ENCODE measurements at places on chromosomes 5 and 9.

DNA sequence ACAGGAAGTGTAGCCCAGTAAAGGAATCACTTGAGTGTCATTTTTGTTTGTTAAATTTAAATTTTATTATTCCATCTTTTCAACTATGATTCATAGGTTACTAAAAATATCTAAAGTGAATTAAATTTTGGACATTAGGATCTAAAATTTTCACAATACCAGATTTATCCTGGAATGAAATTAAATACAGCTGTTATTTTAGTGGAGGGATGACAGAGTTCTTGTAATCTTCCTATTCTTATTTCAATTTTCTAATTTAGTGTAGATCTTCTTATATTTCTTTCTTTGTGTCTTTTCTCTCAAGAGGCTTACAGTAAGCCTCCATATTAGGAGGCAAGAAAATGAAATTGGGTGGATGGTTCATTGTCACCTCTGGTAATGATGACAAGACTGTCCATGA, 167.9 kb upstream of the TNC start:
- DNase-seq = no peak
- H3K36me3 ChIP-seq = no peaks in the 10 kb centered on the region
- no peaks in the 10 kb centered on the region for H3K4me1 ChIP-seq
- no peak overlapping the region for H3K27ac ChIP-seq
- no peak overlapping the region for H3K4me3 ChIP-seq

GRCh38 chr5:146209714-146210113, 6.3 kb downstream of the RBM27 start:
- DNase-seq = no peak
- H3K4me1 ChIP-seq = peaks cover 66% of the 10 kb centered on the region
- no peaks in the 10 kb centered on the region for H3K27me3 ChIP-seq
- peak overlapping the region; percentile 55 for H3K27ac ChIP-seq
- no peak overlapping the region for H3K4me3 ChIP-seq
- peaks cover 3% of the 10 kb centered on the region for H3K36me3 ChIP-seq

- peaks cover 15% of the 10 kb centered on the region for H3K4me1 ChIP-seq
- DNase-seq = no peak
- H3K4me3 ChIP-seq = no peak overlapping the region
These were observed 7.3 kb downstream of the MCIDAS start for GRCh38 chr5:55219770-55220169.

- H3K36me3 ChIP-seq = no peaks in the 10 kb centered on the region
- H3K27me3 ChIP-seq = no peaks in the 10 kb centered on the region
- H3K27ac ChIP-seq = no peak overlapping the region
- DNase-seq = no peak
- no peak overlapping the region for H3K4me3 ChIP-seq
- H3K4me1 ChIP-seq = no peaks in the 10 kb centered on the region
These were observed 45.4 kb downstream of the SPATA31C2 start for GRCh38 chr9:88092797-88093331.

- no peaks in the 10 kb centered on the region for H3K4me1 ChIP-seq
- no peak overlapping the region for H3K4me3 ChIP-seq
These were observed 371.0 kb downstream of the ICE1 start for GRCh38 chr5:5793242-5794117.

- no peaks in the 10 kb centered on the region for H3K4me1 ChIP-seq
- no peaks in the 10 kb centered on the region for H3K27me3 ChIP-seq
- H3K4me3 ChIP-seq = no peak overlapping the region
These were observed 189.1 kb downstream of the RANBP17 start for GRCh38 chr5:171050916-171051315.

DNA sequence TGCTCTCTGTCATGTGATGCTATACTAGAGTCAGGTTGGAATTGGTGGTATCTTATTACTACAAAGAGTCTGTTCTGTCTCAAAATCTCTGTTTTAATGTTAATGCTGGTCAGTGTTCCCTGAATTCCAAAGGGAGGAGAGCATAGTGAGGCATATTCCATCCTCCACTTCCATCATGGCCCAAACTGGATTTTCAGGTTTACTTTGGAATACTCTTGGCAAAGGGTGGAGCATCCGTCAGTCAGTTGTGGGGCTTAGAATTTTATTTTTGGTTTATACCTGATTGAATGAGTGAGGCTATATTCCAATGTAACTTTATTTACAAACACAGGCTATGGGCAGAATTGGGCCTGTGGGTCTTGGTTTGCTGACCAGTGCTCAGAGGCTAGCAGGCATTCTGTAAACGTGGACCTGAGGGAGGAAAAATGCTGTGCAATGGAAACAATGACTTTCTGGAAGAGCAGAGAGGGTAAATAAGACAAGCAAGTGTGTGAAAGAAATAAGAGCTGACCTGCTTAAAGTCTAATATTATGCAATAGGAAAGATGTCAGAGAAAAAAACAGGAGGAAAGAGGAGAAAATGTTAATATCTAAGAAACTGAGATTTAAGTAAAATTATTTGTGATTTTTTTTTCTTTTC, 106.2 kb upstream of the CLINT1 start:
- H3K4me1 ChIP-seq = peaks cover 5% of the 10 kb centered on the region
- no peak overlapping the region for H3K27ac ChIP-seq

DNA sequence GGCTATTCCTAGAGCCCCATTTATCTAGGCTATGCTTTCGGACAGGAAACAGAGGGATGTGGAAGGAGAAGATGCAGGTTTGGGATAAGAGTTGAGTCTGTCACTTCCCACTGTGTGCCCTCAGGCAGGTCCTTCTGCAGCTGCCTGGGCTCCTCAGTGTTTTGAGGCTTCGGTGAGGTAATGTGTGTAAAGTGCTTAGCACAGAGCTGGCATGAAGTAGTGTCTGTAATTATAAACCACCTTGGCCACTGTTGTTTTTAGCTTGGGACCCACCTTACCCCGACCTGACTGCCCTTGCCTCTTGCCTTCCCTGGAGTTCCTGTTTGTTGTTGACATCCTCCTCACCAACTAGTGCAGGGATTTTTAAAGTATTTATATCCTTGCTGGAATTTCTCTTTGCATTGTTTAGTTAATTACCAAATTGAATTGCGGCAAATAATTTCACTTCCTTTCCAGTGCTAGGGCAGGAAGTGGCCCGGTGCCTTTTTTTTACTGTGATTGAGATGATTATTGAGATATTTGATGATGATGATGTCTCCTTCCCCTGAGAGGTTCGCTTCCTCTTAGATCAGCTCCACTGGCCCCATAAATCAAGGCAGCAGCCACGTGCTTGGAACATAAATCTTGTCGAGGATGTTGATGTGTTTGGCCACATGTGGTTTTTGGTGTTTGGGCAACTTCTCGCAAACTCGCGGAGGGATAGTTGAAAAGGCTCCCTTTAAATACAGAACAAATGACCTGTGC, 38.3 kb upstream of the DAB2IP start:
- no peaks in the 10 kb centered on the region for H3K36me3 ChIP-seq
- H3K27me3 ChIP-seq = no peaks in the 10 kb centered on the region
- H3K4me1 ChIP-seq = no peaks in the 10 kb centered on the region
- no peak for DNase-seq

GRCh38 chr9:126499005-126499910, 114.5 kb upstream of the LMX1B start:
- H3K27me3 ChIP-seq = no peaks in the 10 kb centered on the region
- H3K4me3 ChIP-seq = no peak overlapping the region
- H3K4me1 ChIP-seq = peaks cover 17% of the 10 kb centered on the region
- no peaks in the 10 kb centered on the region for H3K36me3 ChIP-seq
- H3K27ac ChIP-seq = no peak overlapping the region

- no peaks in the 10 kb centered on the region for H3K27me3 ChIP-seq
- no peak overlapping the region for H3K27ac ChIP-seq
- no peaks in the 10 kb centered on the region for H3K4me1 ChIP-seq
These were observed 797.2 kb downstream of the EFNA5 start for GRCh38 chr5:106873568-106873967.

- no peaks in the 10 kb centered on the region for H3K27me3 ChIP-seq
- no peak overlapping the region for H3K27ac ChIP-seq
- no peaks in the 10 kb centered on the region for H3K4me1 ChIP-seq
- H3K36me3 ChIP-seq = no peaks in the 10 kb centered on the region
These were observed 13.6 kb downstream of the PTPDC1 start for GRCh38 chr9:94097788-94098414.

GRCh38 chr9:93814077-93814956, 140.8 kb downstream of the BARX1 start:
- no peak overlapping the region for H3K27ac ChIP-seq
- no peaks in the 10 kb centered on the region for H3K4me1 ChIP-seq
- H3K4me3 ChIP-seq = no peak overlapping the region
- H3K27me3 ChIP-seq = no peaks in the 10 kb centered on the region

GRCh38 chr5:107393851-107394250, 276.9 kb downstream of the EFNA5 start:
- H3K4me3 ChIP-seq = no peak overlapping the region
- no peak overlapping the region for H3K27ac ChIP-seq
- peaks cover 8% of the 10 kb centered on the region for H3K4me1 ChIP-seq
- no peaks in the 10 kb centered on the region for H3K36me3 ChIP-seq

DNA sequence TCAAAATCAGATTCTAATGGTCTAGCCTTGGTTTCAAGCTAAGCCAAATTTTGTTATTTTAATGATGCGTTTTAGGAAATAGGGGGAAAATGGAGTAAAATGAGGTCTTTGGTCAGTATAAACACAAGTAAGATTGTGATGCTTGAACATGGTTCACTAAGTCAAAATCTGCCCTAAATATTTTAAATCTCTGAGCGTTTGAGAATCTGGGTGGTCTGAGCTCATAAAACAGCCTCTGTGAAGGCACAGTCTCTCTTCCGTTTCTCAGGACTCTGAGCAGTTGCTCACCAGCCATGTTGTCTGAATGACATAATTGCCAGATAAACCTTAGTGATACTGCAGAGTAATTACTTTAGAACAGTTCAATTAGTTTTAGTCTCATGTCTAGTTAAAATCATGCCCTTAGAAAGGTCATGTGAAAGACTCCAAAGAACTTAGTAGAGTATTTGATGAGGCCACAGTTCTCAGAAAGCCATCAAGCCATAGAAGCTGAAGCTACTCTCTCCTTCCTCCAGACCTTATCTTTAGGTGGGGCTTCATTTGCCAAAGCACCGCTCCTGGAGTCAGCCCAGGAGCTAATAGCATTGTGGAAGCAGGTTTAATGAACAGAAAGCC, 257.1 kb upstream of the MAP3K1 start:
- no peaks in the 10 kb centered on the region for H3K27me3 ChIP-seq
- H3K27ac ChIP-seq = no peak overlapping the region
- no peak for DNase-seq
- no peaks in the 10 kb centered on the region for H3K36me3 ChIP-seq
- H3K4me1 ChIP-seq = no peaks in the 10 kb centered on the region

DNA sequence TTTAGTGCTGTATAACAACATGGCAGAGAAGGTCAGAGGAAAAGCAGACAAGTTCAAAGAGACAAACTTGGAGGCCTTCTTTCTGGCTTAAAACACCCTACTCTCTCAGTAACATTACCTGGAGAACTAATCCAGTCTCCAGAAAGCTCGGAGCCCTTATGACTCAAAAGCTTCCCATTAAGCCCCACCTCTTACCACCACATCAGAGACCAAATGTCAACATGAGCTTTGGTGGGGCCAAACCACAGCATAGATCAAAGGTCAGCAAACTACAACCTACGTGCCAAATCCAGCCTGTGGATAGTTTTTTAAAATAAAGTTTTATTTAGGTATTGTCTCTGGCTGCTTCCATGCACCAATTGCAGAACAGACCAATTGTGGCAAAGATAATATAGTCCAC, 589.9 kb downstream of the DNAH5 start:
- H3K27ac ChIP-seq = no peak overlapping the region
- H3K36me3 ChIP-seq = no peaks in the 10 kb centered on the region
- no peak overlapping the region for H3K4me3 ChIP-seq
- no peaks in the 10 kb centered on the region for H3K27me3 ChIP-seq
- no peak for DNase-seq

DNA sequence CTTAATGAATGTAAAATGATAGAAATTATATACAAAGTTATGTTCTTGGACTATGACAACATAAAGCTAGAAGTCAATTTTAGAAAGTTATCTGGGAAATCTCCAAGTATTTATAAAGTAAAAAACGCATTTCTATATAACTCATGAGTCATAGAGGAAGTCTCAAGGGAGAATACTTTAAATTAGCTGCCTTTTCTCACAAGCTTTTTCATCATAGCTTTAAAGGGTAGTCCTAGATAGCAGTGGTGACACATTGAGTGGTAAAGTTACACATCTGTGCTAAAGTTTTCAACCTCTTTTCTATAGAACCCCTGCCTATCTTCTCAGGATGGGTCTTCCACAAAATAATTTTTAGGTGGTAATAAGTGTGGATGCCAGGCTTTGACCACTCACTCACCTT, 598.3 kb upstream of the FAM174A start:
- no peaks in the 10 kb centered on the region for H3K4me1 ChIP-seq
- no peak overlapping the region for H3K4me3 ChIP-seq
- H3K27me3 ChIP-seq = no peaks in the 10 kb centered on the region
- H3K36me3 ChIP-seq = no peaks in the 10 kb centered on the region
- DNase-seq = no peak

DNA sequence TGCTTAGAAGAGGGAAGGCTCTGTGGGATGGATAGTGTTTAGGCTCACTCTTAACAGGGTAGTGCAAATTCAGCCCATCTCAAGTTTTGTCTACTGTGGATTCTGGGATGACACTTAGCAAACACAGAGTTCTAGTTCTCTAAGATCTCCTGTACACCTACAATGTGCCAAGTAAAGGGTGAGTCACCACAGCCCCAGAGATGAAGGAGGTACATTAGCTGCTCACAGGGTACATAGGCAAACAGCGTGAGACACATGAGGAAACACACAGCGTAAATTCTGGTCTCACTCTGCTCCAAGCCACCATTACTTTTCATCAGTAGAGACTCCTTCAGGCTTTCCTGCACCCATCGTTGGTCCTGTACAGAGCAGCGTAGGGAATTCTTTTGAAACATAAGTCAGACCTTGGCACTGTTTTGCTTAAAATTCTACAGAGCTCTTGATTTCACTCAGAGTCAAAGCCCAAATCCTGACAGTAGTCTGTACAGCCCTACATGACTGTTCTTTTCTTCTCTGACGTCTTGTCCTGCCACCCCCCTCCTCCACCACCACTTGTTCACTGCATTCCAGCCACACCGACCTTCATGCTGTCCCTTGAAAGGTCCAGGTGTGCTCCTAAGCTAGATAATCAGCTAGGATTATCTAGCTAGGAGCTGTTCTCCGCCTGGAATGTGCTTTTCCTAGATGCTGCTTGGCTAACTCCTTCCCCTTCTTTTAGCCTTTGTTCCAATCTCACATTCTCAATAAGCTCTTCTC, 8.7 kb downstream of the ASTN2 start:
- H3K27ac ChIP-seq = no peak overlapping the region
- no peaks in the 10 kb centered on the region for H3K27me3 ChIP-seq
- H3K4me3 ChIP-seq = no peak overlapping the region
- no peak for DNase-seq
- no peaks in the 10 kb centered on the region for H3K4me1 ChIP-seq

GRCh38 chr5:173689737-173690360, 73.4 kb upstream of the BOD1 start:
- H3K27ac ChIP-seq = no peak overlapping the region
- H3K27me3 ChIP-seq = no peaks in the 10 kb centered on the region
- H3K4me3 ChIP-seq = peak overlapping the region; percentile 42
- peak; percentile 68 for DNase-seq
- no peaks in the 10 kb centered on the region for H3K36me3 ChIP-seq

Data from Karpas-422 (cell line).